ENCODE measurements at places on chromosomes 7 and 10. TPM values are rescaled to one million over a fixed set of nuclear protein-coding genes. Genes with fewer than 3 reads are reported as not detected.

DNA sequence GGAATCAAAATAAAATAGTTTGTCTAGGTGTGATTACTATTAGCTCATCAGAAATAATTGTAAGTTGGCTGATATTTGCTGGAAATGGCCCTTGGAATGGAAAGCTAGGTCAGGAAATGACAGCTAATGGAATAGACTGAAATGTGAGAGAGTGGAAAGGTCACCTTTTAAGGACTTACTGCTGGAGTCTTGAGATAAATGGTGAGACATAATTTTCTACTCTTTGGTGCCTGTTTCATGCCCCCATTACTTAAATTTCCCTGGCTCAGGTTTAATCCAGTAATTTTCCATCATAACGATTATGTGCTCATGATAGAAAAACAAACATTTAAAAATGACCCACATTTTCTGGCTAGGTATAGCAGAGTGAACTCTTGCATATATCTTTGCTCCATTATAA is 123.6 kb downstream of the ADAM22 start:
- no peaks in the 10 kb centered on the region for H3K36me3 ChIP-seq
- peaks cover 22% of the 10 kb centered on the region for H3K4me1 ChIP-seq
- no peak overlapping the region for H3K27ac ChIP-seq
- DNase-seq: no peak
- no peak overlapping the region for H3K4me3 ChIP-seq

GRCh38 chr10:5691786-5692185 is 7.1 kb downstream of the TASOR2 start:
- H3K4me1 ChIP-seq: peaks cover 3% of the 10 kb centered on the region
- no peak overlapping the region for H3K27ac ChIP-seq
- no peak overlapping the region for H3K4me3 ChIP-seq
- no peaks in the 10 kb centered on the region for H3K36me3 ChIP-seq
- no peak for DNase-seq

C10orf67 gene
- polyA plus RNA-seq: 0.13 TPM

- H3K4me1 ChIP-seq: peaks cover 6% of the 10 kb centered on the region
- no peak overlapping the region for H3K27ac ChIP-seq
- H3K4me3 ChIP-seq: no peak overlapping the region
- H3K27me3 ChIP-seq: no peaks in the 10 kb centered on the region
- H3K36me3 ChIP-seq: no peaks in the 10 kb centered on the region
Observed at GRCh38 chr7:128042012-128042411, 10.8 kb upstream of the LRRC4 start.

GRCh38 chr7:82548141-82548688 is 104.6 kb upstream of the CACNA2D1 start:
- no peak for DNase-seq
- no peak overlapping the region for H3K27ac ChIP-seq
- H3K27me3 ChIP-seq: peaks cover 6% of the 10 kb centered on the region
- H3K36me3 ChIP-seq: no peaks in the 10 kb centered on the region

DNA sequence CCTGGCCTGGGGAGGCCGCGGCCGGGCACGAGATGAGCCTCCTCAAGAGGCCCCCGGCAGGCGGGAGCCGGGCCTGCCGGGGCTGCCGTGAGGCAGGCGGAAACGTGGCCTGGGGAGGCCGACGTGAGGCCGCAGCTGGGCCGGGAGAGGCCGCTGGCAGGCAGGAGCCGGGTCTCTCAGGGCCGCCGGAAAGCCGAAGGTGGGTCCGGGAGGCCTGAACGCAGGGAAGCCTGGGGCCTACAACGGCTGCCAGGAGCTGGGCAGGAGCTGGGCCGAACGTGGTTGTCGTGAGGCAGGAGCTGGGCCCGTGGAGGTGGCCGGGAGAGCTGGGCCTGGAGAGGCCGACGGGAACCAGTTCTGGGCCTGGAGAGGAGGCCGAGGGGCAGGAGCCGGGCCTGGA is 171.9 kb downstream of the TPST1 start:
- DNase-seq: no peak
- H3K4me1 ChIP-seq: peaks cover 5% of the 10 kb centered on the region
- no peaks in the 10 kb centered on the region for H3K27me3 ChIP-seq

ARHGAP22 gene
- polyA plus RNA-seq: 4.6 TPM

SPACDR gene
- not detected for polyA plus RNA-seq

DNA sequence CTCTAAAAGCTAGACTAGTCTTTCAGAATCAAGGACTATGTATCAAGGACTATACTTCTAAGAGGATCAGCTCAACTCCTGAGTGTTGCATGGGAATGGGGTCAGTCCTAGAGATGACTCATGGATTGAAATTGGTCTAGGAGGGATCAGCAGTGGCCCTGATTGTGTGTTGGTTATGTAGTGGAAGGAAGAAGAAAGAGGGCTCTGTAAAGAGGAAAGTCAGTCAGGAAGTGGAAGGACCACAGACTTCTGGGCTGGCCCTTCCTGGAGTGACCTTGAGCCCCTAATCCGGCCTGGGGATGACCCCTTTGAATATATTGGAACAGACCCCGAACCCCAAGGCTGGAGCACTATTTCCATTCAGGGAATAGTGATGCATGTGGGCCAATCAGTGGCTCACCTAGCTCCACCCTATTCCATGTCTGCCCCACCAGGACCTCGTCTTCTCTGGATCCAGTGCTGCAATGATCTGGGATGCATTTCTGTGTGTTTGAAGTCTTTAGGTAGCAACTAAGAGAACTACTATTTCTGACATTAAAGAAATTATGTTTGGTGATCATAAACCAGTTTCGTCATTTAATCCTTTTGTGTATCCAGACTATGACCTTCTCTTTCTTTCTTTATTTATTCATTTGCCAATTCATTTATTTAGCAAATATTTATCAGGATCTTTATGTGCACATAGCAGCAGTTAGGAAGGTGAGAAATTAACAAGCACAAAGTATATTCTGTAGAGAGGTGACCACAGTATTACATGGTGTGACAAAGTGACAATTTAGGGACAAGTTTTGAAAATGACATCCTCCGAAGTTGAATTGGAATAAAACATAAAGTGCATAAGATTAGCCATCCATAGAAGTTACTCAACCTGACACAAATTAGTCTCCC is 48.6 kb upstream of the KIF5B start:
- H3K4me3 ChIP-seq: no peak overlapping the region
- DNase-seq: no peak
- peaks cover 12% of the 10 kb centered on the region for H3K4me1 ChIP-seq
- H3K27ac ChIP-seq: no peak overlapping the region
- no peaks in the 10 kb centered on the region for H3K36me3 ChIP-seq

GRCh38 chr7:149723795-149724495 is 49.4 kb downstream of the ZNF467 start:
- no peak overlapping the region for H3K27ac ChIP-seq
- no peaks in the 10 kb centered on the region for H3K36me3 ChIP-seq
- no peaks in the 10 kb centered on the region for H3K4me1 ChIP-seq
- no peak for DNase-seq
- H3K4me3 ChIP-seq: no peak overlapping the region
